ENCODE measurements at places on chromosomes 1 and 21.

GRCh38 chr1:99236756-99237155 lies 27.5 kb upstream of the PLPPR4 start:
- DNase-seq: no peak

DNA sequence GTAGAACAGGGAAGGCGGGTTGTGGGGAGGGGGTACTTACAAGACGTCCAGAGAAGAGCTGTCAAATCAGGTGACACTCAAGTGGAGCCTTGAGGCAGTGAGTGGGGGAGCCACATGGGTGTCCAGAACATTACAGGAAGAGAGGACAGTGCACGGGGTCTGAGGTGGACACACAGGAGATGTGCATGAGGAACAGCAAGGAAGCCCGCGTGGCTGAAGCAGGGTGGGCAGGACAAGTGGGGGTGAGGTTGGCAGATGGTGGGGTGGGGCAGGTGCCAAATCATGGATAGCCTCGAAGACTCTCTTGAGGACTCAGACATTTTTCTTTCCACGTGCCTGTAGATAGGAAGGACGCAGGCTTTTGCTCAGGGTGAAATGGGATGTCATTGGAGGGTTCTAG lies 921 bp downstream of the SMPDL3B start:
- DNase-seq: no peak

DNA sequence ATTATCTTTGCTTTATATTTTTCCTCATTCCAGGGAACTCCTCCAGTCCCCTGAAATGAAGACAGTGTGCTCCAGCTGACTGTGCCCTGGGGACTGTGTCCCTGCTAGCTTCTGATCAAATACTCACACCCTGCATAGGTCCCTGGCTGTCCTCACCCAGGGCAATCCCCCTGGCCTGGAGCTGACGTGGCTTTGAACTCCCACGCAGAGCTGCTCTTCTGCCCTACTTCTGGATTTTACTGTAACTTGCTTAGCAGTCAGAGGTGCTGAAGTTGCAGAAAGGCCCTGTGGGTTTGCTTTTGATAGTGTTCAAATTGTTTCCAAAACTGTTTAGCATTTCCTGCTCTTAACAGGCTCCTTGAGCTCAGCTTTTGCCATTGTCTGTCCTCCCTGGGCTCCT lies 186.5 kb downstream of the FASLG start:
- DNase-seq: peak; percentile 65

DNA sequence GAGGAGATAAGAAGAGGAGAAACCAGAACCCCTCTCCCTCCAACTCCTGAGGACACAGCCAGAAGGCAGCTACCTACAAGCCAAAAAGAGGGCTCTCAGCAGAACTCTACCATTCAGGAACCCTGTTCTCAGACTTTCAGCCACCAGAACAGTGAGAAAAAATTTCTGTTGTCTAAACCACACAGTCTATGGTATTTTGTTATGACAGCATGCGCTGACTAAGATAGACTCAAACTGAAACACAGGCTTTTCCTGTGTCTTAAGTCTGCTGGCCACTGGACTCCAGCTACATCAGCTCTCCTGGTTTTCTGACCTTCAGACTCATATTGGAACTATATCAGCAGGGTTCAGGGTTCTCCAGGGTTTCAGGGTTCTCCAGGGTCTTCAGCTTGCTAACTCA lies 126.5 kb upstream of the TNFSF4 start:
- DNase-seq: no peak

DNA sequence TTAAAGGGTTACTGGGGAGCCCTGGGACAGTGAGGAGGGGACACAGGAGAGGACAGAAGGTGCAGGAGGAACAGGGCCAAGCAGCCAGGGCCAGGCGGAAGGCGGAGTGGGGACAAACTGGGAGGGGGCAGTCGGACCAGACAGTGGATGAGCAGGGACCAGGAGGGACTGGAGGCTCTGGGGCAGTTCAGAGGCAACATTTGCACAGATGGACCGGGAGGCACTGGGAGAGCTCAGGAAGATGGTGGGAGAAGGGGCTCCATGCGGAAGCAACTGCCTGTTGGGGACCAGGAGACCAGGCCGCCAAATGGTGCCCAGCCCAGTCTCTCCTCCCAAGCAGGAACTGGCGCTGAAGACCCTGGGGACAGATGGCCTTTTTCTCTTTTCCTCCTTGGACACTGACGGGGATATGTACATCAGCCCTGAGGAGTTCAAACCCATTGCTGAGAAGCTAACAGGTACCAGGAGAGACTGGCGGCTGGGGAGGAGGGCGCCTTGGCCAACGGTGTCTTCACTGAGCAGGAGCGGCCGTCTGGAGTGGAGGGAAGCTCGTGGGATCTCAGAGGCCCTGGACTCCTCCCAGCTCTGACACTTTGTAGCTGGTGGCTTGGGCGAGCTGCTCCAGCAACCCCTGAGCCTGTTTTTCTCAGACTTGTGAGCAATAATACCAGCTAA lies 847 bp downstream of the SELENON start:
- DNase-seq: no peak

- no peak for DNase-seq
Measured at GRCh38 chr1:202858331-202858730, 30.6 kb downstream of the RABIF start.
